Activated naive CD8-positive, alpha-beta T cell treated with anti-CD3 and anti-CD28 coated beads for 36 hours (primary cell): ENCODE measurements at places on chromosomes 4 and X.

GRCh38 chrX:19728915-19729314 lies 158.5 kb downstream of the SH3KBP1 start:
- no peak for DNase-seq

DNA sequence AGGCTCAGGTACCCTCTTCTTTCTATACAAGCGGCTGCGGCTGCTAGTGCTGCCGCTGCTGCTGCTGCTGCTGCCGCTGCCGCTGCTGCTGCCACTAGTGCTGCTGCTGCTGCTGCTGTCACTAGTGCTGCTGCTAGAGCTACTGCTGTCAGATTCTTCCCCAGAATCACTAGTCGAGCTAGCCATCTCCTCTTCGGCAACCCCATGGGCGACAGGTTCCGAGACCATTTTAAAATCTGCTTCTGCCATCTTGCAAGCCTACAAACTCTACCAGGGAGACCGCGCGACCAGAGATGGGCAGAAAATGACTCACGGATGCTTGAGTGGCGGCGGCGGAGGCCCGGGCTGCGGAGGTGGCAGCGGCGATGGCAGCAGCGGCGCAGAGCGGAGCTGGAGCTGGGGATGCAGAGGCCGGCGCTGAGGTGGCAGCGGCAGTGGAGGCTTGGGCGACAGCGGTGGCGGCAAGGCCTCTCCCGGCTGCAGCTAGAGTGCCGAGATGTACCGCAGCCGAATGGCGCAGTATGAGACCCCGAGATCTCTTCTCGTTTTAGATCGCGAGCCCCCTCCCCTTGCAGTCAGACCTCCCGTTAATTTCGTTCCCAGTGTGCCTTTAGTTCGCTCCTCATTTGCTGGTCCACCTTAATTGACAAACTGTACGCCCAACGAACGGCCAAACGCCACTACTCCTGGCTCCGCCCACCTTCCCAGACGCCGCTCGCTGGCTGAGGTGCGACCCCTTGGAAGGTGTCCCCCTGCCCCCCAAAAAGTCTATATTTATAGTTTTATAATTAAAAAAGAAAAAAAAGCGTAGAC lies at the start of gene NAP1L3:
TSS of gene NAP1L3 (minus strand) at position 523 of the 813 bp plus-strand sequence. CDS start at position 249, 274 bp downstream.
- DNase-seq: peak; percentile 66

- no peak for DNase-seq
Measured at GRCh38 chrX:148555101-148555500, 54.7 kb downstream of the AFF2 start.

GRCh38 chr4:153418558-153418957 lies 47.6 kb upstream of the TMEM131L start:
- no peak for DNase-seq

- DNase-seq: no peak
Measured at GRCh38 chr4:164204434-164204833, 549.5 kb upstream of the SMIM31 start.

DNA sequence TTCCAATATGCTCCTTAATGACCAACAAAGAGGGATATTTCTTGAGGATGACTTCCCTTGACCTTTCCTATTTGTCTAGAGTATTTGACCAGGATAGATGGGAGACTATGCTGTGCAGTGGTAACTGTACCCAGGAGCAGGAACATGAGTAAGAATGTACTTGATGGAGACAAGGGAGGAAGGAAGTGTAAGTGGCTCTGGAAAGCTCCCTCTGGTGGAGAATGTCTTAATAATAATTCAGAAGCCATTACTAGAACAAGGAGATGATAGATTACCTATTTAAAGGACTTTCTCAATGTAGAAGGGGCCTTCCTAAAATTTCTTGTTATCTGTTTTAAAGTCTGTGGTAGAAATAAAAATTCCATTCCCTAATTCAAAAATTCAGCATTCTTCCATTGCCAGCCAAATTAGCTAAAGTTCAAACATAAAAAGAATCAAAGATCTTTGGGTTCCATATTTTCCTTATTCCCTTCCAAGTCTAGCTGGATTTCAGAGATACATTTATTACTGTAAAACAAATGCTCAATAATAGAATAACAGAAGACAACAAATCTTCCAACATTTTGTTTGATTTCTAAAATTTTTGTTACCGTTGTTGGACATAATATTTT lies 83.8 kb downstream of the GRID2 start:
- no peak for DNase-seq

DNA sequence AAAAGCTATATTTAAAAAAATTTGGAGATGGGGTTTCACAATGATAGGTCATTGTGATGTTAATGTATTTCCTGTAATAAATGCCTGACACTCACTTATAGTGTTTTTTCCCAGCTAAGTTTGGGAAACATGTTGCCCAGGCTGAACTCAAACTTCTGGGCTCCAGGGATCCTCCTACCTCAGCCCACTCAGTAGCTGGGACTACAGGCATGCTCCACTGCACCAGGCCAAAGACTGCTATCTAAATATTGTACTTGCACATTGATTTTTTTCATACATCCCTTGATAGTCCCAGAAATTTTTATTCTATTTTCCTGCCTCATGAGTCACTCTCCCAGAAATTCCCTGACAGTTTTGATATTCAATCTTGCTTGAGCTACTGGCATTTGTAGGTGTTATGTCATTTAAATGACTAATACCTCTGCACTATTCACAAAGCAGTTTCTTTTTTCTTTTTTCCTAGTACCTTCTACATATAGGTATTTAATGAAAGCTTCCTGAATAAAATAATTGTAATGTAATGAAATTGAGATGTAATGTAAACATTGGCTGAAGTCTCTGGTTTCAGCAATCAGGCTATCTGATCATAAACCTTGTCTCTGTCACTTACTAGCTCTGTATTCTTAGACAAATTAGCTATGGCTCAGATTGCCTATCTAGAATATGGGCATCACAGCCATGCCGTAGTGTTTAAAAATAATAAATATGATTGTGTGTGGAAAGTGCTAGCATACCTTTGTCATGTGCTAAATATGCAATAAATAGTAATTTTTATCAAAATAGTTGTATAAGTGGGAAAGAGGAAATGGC lies 1973.0 kb upstream of the AGA start:
- no peak for DNase-seq

DNA sequence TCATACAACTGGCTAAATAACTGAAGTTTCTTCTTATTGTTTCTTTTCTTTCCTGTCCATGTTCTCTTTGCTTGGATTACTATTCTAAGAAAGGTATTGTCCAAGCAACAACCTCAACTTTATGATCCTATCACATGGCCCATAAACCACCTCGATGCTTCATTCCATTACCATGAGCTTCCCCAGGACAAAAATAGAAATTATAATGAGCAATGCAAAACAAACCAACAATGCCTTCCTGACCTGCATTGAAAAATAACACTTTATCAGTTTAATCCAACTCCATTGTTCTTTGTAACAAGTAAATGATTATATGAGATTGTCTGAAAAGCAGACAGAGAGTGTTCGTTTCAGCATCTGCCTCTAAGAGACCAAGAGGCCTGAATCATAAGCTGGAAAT lies 148.8 kb downstream of the HS6ST2 start:
- DNase-seq: no peak

GRCh38 chr4:98544141-98544817 lies 114.1 kb downstream of the TSPAN5 start:
- no peak for DNase-seq

DNA sequence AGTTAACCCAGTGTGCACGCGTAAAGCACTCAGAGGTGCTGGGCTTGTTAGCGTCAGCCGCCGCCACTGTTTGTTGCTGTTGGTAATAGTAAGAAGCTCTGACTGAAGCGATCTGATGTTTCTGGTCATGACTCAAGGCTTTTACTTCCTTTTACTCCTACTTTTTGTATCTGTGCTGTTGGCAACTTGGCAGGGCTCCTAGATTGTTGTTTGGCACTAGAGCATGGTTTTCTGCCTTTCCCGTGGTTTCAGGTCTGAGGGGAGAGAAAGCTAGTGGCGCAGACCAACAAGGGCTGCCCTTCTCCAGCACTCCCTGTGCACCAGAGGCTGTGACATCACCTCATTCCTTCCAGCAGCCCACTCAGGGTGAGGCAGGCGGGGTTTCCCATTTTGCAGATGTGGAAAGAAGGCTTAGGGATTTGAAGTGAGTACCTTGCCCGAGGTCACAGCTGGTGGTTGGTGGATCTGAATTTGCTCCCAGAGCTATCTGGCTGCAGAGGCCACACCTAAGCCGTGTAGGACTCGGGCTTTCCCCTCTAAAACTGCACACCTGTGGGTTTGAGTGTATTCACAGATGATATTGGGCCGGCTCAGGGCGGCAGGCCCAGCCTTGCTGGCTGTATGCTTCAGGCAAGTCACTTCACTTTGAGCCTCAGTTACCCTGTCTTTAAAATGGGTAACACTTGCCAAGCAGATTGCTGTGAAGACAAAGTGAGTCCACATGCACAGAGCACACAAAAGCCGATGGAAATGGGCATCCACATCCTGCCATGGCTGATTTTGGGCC lies 51.2 kb upstream of the TADA2B start:
- DNase-seq: no peak

DNA sequence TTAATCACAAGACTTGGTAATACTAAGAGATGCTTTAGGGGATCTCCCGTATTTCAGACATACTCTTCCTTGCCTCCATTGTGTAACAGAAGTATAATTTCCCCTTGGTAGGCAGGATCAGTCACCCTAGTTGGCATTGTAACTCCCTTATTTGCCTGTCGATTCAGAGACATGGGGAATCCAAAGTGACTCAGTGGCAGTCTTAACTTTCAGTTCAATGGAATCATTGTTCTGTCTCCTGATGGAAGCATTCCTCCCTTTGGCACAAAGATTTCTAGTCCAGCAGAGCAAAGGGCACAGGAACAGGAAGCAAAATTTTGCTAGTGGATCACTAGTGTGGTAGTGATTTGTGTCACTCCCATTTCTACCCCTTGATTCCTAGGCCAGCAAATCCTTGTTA lies 80.4 kb downstream of the DCUN1D4 start:
- DNase-seq: no peak

- no peak for DNase-seq
Measured at GRCh38 chr4:186726426-186727168, 2.9 kb upstream of the FAT1 start.

DNA sequence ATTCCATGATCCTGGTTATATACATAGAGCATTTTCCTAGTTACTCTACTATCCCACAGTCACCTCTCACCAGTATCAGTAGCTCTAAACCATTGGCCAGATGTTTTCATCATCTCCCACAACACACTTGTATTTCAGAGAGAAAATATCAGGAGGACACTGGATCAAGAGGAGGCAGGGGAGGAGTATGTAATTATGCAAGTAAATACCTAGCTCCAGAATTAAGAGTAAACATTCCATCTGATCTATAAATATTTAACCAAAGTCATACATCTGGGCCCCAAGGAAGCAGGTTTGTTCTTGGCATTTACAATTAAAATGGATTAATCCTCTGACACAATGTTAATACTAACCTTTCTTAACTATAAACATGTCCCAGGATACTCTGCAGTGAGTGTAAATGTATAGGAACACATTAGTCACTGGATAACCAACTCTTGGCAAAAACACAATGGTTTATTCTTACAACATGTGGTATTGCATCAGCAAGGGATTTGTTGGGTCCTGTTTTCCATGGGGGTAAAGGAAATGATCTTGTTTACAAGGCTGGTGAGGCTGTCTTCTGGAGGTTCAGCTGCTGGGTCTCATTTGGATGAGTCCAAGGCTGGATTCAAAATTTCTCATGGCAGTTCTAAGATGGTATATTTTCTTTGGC lies 170.1 kb downstream of the ATG4A start:
- no peak for DNase-seq

DNA sequence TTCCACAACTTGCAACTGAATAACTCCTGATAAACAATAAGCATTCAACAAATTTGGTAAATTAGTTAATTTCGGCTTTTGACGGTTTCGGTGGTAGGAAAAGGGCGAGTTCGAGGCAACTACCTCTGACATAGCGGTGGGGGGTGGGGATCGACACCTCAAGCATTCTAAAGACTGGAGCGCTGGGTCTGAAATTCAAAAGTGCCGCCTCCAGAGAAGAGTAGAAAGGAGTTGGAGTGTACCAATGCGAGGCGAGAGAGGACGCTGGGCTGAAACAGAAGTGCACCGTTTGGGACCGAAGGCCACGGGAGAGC lies 725 bp downstream of the SMC1A start:
- no peak for DNase-seq

DNA sequence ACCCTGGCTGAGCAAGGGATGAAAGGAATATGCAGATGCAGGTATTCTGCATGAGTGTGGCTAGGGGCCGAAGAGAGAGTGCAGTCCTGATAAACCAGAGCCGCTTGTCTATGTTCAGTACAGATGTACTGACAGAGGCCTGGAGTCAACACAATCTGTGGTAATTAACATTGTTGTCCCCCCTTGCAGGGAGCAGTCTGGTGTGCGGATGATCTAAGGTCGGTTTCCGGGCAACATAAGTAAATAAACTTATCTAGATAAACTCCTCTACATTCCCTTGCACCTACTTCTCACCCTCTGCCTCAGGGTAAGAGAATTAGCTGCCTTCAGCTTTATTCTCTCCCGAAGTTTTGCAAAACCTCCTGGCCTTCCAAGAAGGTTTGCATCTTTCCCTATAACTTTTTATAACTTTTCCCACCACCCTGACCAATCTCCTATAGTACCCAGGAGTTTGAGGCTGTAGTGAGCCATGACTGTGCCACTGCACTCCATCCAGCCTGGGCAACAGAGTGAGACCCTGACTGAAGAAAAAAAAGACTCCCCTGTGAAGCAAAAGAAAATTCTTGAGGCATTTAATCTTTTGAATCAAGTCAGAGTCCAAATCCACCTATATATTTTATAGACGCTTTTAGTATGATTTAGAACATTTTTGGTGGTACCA lies 26.6 kb downstream of the SNX25 start:
- no peak for DNase-seq

GRCh38 chr4:81405900-81406401 lies 65.8 kb downstream of the RASGEF1B start:
- DNase-seq: peak; percentile 13

DNA sequence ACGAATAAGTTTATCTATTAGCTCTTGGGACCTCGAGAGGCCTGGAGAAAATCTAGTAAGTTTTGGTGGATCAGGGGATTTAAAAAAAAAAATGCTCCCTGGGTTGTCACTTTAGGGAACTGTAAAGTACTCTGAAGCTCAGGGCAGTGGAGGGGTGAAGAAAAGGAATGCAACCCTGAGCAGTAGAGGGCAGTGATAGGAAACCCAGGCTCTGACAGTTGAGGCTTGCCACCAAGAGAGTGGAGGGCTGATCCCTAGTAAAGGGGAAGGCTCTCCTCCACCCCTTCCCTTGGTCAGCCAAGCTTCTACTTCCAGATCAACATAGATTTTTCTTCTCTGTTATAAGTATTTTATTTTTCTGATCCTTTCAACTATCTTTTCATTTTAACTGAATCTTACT lies 73.1 kb downstream of the FBXO8 start:
- no peak for DNase-seq

- no peak for DNase-seq
Measured at GRCh38 chrX:19731307-19731820, 156.0 kb downstream of the SH3KBP1 start.

DNA sequence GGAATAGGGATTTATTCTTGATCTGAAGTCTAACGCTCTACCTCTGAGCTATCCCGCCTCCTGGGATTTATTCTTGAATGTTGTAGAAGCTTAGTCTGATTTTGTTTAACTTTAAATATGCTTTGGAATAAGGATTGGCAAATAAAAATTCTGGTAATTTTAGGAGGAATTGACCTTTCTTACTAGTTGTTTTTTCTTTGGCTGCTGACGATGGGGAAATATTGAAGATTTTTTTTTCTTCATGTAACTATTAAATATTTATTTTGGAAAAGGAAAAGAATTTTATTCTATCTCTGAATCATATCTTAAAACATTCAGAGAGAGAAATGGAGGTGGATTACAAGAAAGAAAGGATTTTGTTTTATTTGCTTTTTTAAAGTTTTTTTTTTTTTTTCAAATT lies 122.9 kb downstream of the PDLIM5 start:
- no peak for DNase-seq
